ENCODE measurements at places on chromosomes 3 and 15. TPM values are rescaled to one million over a fixed set of nuclear protein-coding genes. Genes with fewer than 3 reads are reported as not detected.

- no peak for DNase-seq
Measured at GRCh38 chr15:77526595-77527163, 106.0 kb downstream of the HMG20A start.

GRIP2 gene
- total RNA-seq = not detected

DNA sequence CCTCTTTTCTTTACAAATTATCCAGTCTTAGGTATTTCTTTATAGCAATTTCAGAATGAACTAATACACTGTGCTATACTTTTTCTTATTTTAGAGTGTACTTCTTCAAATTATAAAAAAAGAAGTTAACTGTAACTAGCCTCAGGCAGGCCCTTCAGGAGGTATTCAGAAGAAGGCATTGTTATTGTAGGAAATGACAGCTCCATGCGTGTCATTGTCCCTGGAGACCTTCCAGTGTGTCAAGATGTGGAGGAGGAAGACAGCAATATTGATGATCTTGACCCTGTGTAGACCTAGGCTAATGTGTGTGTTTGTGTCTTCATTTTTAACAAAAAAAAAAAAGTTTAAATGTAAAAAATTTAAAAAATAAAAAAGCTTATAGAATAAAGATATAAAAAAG lies 55.5 kb downstream of the IL12A start:
- DNase-seq = no peak

DNA sequence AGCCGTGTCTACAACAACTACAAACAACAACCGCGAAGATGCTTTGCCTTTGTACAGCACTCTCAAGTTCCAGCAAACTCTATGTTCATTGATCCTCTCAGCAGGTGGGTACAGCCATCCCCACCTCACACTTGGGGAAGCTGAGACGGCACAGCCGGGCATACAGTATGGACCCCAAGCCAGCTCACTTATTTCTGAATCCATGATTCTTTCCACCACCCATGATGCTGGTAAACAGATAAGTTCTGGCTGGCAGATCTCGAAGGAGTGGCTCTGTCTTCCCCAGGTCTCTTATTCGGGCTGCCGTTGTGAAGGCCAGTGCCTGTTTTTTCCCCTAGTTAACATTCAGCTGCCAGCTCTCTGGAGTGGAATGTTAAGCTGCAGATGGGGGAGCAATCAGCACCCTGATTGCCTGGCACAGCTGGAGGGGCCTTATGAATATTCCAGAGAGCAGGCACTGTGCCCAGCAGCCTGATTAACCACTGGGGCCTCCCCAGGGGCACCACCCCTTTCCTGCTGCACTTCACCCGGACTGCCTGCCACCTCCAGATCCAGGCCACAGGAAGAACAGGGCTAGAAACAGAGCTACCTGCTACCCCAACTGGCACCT lies 73.2 kb downstream of the CORO2B start:
- DNase-seq = no peak

DNA sequence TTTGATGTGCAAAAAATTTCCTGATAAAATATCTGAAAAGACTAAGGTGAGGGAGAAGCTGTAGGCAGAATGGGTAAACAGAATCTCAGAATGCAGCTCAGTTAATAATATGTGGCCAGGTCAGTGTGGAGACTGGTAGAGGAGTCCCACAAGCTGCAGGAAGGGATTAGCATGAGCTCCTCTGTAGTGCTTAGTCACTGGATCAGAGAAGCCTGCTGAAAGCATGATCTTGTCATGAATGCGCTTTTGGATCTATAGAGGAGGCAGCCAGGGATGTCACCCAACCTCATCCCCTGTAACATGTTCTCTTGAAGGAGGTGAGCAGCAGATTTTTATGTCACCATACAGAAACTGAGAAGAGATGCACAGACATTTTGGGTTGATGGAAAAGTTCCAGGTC lies 1035.3 kb upstream of the GBE1 start:
- DNase-seq = no peak

- no peak for DNase-seq
Measured at GRCh38 chr15:37015451-37015850, 84.9 kb downstream of the MEIS2 start.

- no peak for DNase-seq
Measured at GRCh38 chr3:38608961-38609360, 40.5 kb downstream of the SCN5A start.

GRCh38 chr3:177361081-177361938 lies 164.0 kb upstream of the TBL1XR1 start:
- no peak for DNase-seq

RETNLB gene
- total RNA-seq = not detected

DNA sequence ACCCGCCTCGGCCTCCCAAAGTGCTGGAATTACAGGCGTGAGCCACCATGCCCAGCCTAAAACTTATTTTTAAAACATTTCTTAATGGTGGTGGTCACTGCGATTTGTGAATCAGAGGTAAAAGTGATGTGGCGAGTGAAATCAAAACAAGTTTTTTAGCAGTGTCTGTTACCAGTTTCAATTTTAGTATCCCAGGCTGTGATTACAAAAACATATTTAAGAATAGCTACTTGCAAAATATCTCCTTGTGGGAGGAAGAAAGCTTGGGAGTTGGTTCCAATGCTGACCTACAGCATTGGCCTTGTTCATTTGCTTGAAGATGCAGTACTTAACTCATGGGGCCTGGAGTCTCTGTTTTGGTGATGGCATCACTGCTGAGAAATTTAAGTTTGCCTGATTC lies 4.5 kb downstream of the RAB7A start:
- DNase-seq = no peak
